CD4-positive, alpha-beta T cell treated with Interleukin-17A for 1 hour (primary cell): ENCODE measurements at places on chromosomes 2 and 18.
A peak's percentile ranks its signal among the peaks of the same experiment; 100 is the strongest.

GRCh38 chr2:195003881-195004471 lies 653.0 kb upstream of the SLC39A10 start:
- no peak for DNase-seq

DNA sequence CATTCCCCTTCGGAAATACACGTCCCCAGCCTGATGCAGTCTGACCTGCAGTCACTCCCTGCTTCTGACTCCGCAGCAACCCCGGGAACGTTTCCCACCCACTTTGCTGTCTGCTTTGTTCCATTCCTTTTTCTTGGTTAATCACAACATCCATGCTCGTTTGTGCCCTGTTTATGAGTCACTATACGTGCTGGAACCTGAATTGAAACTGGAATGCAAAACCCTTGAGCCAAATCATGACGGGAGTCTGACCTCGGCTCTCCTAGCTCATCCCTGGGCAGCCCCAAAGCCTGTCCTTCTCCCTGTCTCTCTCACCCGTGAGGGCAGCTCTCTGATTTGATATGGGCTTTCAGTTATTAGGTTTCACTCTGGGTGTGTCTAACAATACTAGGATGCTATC lies 57.1 kb upstream of the RNF152 start:
- DNase-seq: no peak

GRCh38 chr2:145688156-145688555 lies 1168.2 kb upstream of the ZEB2 start:
- no peak for DNase-seq

GRCh38 chr18:10061566-10062140 lies 147.8 kb downstream of the VAPA start:
- no peak for DNase-seq

DNA sequence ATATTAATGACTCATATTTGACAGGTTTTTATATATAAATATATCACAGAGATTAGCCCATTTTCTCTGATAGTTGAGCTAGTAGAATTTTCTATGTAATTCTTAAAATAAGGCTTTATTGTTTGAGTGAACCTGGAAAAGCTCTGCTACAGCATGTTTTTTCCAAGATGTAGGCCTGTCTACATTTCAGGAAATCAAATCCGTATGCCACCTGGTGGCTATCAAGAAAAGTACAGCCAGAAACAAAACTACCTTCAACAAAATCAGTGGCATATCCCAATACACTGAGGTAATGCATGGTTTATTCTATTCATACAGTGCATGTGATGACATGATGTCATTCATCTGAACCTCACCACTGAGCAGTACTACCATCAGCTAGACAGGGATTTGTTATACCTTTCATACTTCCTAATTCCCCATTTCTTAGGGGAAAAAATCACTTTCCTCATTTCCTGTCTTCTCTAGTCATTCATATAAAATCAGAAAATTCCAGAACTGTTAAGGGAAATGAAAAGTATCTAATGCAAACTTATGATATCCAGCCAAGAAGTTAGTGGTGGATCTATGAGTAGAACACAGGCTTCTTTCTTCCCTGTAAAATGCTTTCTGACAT lies 310.4 kb upstream of the SYT4 start:
- DNase-seq: peak; percentile 14

DNA sequence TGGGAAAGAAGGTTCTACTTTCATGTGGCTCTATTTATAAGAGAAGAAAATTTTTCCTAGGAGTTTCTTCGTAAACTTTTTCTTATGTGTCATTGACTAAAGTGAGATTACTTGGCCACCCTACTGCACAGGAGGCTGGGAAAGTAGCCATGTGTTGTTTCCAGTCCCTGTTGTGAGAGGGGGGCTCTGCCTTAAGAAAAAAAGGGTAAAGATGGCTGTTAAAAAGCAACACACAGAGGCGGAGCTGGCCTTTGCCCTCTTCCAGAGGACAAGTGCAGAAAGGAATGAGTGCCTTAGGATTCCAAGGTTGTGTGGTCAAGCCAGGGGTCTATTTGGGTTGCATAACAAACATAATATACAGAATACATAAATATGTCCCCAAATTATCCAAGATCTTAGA lies 230.0 kb upstream of the CXCR4 start:
- no peak for DNase-seq

- no peak for DNase-seq
Observed at GRCh38 chr2:234863043-234863934, 88.5 kb upstream of the SH3BP4 start.

DNA sequence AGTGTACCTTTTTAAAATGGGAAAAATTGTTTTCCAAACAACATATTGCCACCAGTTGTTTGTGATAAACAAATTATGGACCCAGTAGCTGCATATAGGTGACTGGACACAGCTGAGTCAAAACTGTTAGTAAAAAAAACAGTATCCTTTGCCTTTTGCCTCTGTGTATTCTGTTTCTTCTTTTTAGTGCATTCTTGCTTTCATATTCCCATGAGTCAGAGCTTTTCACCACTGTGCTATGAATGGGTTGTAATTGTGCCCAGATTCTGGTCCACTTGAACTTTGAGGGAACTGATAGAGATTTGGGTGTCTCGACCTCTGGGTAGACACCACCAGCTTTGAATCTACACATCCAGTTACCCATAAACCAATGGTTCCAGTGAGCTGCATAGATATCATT lies 1441.9 kb upstream of the ZEB2 start:
- DNase-seq: no peak
